ENCODE measurements at places on chromosomes 5 and 9.

DNA sequence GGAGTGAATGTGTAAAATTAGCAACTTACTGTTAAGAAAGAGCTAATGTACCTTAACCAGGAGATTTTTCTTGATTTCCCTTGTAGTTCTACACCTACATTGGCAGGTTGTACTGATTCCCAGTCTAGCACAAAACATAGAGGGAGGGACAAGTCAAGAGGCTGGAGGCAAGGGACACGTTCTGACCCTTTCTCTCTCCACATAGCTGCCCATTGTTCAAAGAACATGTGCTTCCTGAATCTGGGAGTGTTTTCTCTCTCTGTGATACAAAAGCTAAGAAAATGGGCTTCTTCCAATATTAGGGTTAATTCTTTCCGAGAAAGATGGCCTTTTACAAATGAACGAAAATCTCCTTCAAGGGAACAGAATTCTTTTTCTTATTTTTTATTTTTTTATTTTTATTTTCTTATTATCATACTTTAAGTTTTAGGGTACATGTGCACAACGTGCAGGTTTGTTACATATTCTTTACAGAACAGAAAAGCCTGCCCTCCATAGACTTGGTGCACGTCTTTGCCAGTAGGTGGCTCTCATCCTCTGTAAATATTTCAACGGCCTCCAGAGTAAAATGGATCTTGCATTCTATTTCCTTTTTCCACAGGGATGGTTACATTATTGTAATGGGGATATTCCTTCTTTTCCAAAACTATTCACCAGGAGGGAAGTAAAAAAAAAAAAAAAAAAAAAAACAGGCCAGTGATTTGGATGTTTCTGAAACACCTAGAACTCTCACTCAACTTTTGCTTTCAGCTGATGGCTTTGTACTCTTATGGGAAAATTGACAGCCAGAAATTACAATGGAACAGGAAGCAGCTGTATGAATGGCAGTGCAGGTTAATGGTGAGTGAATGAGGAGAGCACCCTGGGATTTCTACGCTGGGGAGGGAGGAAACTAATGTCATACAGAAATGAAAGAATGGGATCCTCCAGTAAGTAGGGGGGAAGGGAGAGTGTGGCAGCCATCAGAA is 13.1 kb upstream of the IFNA5 start:
- no peak for DNase-seq

- no peak for DNase-seq
Measured at GRCh38 chr9:96222132-96222531, 79.8 kb downstream of the HSD17B3 start.

DNA sequence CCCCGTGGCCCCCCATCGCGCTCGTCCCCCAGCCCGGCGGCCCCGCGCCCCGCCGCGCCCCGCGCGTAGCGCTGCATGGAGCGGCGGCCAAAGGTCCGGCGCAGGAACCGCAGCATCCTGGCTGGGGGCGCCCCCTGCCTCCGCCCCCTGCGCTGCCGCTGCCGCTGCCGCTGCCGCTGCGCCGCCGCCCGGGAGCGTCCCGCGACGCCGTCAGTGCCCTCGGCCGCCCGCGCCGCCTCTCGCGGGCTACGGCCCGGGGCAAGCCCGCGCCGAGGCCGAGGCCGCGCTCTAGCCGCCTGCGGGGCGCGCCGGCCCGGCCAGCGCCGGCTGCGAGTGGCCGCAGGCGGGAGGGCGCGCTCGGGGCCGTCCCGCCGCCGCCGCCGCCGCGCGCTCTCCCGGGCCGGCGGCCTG is 523 bp downstream of the EPB41L4B start:
- DNase-seq, result no peak

DNA sequence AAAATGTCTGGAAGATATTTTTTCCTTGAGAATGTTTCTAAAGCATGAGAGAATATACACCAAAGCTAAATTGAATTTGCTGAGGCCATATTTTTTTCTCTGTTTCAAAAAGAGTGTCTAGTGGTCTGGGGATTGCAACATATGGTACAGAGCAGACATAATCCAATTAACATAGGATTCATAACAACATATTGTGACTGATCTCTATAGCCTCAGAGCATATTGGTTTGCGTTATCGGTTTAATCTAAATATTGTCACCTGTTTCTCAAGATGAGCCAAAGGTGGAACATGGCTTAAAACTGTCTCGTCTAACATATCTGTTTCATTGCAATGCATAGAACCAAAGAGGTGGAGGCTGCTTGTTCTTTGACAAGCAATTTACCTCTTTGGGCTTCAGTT is 3.9 kb downstream of the PPP3R2 start:
- DNase-seq, result no peak

Data from activated T-cell treated with anti-CD3 and anti-CD28 coated beads for 24 hours (primary cell).